Hematopoietic multipotent progenitor cell treated with erythropoietin and hydrocortisone succinate and interleukin-3 and kit ligand, for 6 days (in vitro differentiated cells): ENCODE measurements at places on chromosomes 7 and 10.

DNA sequence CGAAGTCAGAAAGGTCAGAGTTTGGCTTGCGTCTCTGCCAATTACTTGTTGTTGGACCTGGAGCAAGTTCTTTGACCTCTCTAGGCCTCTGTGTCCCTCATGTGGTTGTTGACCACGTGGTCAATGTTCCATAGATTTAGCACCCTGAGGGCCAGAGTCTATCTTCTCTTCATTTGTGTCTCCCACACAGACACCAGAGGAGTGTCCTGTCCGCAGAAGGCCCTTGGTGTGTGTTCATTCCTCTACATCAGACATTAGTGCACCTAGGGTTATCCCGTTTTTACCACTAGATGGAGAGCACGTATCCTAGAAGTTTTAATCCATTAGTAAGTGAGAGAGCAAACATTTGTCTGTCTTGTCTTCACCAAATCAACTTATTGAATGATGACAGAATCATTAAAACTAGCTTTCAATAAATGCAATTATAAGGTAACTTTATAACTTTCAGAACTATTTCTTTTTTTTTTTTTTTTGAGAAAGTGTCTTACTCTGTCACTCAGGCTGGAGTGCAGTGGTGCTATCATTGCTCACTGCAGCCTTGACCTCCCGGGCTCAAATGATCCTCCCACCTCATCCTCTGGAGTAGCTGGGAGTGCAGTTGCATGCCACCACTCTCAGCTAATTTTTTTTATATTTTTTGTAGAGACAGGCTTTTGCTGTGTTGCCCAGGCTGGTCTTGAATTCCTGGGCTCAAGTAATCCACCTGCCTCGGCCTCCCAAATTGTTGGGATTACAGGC, 122.5 kb upstream of the ANKRD1 start:
- DNase-seq: peak; percentile 39

DNA sequence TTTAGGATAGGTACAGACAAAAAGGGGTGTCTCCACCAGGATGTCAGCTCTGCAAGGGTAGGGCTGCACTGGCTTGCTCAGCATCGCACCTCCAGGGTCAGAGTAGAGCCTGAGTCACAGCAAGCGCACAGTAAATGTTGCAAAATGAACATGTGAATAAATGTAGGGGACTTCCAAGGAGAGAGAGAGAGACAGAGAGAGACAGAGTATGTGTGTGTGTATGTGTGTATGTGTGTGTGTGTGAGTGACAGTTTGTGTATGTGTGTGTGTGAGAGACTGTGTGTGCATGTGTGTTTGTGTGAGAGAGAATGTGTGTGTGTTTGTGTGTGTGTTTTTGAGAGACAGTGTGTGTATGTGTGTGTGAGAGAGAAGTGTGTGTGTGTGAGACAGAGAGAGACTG, 163.3 kb downstream of the RPS24 start:
- no peak for DNase-seq

- no peak for DNase-seq
Measured at GRCh38 chr10:3867454-3868270, 82.7 kb upstream of the KLF6 start.

- DNase-seq: peak; percentile 89
Measured at GRCh38 chr7:128427289-128427891, 17.6 kb upstream of the IMPDH1 start.

- DNase-seq: peak; percentile 84
Measured at GRCh38 chr10:30219971-30220751, 128.9 kb downstream of the MTPAP start.

DNA sequence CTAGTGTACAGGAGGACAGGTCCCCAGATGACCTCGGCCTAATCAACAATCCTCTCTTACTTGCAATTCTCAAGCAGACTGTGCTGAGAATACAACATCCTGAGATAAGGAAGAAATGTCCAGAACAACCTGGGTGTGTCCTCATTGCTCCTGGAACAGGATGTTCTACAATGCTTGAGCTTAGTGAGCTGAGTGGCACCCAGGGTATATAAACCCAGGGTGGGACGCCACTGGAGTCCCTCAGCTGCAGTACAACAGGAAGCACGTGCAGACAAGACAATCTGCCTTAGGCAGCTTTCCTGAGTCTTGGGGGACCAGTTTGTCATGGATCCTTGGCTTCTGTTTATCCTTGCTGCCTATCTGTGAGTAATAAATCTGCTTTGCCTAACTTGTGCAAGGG, 27.7 kb upstream of the SLC25A13 start:
- peak; percentile 11 for DNase-seq

- peak; percentile 52 for DNase-seq
Measured at GRCh38 chr10:69901628-69902505, 100.2 kb downstream of the COL13A1 start.

DNA sequence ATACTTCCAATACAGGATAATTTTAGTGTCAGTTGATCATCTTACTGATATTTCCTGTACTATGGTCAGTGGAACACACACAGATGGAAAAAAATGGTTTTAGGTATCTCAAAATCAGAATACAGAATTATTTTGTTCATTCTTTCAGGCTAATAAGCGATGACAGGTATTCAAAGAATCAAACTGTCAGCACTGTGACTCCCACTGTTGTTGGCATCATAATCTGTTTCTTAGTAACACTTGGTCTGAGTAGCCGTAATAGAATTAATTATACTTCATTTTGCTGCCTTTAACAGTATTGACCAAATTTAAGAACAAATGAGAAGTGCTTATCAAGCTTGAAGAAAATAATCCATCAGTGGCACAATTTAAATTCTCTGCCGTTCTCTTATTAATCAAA, 215.0 kb downstream of the SKAP2 start:
- no peak for DNase-seq

GRCh38 chr7:150999001-150999400, 8.2 kb downstream of the NOS3 start:
- DNase-seq: no peak

DNA sequence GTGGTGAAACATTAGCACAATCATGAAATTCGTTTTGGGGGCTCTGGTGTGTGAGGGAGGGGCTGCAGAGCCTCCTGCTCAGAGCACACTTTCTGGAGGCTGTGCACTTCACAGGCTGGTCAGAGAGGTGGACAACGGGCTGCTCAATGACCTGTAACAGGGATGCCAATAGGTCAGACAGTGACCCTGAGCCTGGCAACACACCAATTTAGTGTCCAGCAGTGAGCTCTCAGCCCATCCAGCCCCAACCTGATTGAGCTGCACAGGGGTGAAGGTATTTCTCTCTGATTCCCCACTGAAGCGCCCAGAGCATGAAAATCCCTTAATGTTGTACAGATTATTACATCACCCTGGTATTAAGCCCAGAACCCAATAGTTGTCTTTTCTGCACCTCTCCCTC, 191.3 kb upstream of the ZNF32 start:
- DNase-seq: no peak

- no peak for DNase-seq
Measured at GRCh38 chr7:70641882-70642281, 490.1 kb upstream of the GALNT17 start.

DNA sequence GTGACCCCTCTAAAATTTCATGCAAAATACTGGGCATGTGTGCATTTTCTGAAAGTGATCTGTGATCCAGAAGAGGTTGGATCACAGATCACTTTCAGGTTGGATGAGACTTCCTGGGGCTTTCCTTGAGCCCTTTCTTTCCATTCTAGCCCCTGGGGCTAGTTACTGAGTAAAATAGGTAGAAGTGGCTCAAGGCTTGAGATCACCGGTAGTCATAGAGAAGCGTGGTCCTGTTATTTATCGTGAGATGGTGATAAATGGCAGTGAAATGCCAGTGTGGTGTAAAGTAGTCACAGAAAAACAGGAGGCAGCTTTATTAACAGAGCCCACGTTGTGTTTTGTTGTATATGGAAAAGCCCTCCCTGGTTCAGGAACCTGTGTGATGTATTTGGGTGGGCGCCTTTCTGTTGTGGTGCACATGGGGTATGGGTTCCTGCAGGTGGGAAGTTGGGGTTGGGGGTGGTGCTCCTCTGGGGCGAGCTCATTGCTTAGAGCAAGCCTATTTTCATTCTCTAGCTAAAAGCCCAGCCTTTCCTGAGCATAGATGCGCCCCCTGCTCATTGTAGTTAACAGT, 34.0 kb upstream of the SH2D4B start:
- DNase-seq: no peak

- no peak for DNase-seq
Measured at GRCh38 chr10:123889821-123890220, 1.8 kb downstream of the CPXM2 start.

DNA sequence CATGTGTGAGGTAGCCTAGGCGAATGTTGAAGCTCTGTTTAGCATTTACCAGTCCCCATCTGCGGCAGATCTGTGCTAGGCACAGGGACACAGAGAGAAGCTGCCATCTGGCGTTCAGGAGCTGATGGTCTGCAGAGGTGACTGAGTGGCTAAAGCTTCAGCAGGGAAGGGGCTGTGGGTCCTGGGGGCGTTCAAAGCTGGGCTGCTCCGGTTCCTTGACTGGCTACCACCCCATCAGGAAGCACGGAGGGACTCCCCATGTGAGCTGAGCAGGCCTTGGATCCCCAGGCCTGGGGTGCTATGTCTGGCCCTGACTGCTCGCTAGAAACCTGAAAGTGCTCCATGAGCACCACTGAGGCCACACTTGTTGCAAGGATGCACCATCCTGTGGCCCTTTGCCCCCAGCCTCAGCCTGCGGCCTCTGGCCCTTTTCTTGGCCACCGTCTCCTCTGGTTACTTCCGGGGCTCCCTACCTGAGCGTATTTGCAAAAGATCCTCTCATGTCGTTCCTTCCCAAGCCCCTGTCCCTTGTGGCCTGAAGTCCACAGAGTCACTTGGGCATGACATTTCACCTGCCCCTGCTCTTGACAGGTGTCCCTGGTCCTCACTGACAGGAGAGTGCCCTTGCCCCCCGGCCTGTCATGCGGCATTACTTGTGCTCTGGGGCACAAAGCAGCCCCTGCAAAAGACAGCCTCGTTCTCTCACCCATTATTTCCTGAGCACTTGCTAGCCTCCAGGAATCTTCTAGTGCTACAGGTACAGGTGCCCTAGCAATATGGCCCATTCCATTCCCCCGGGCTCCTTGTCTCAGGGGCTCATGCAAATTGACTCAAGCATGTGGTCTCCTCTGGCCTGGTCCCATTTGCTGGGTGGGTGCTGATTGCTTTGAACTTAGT, 108.1 kb downstream of the GLRX3 start:
- no peak for DNase-seq

DNA sequence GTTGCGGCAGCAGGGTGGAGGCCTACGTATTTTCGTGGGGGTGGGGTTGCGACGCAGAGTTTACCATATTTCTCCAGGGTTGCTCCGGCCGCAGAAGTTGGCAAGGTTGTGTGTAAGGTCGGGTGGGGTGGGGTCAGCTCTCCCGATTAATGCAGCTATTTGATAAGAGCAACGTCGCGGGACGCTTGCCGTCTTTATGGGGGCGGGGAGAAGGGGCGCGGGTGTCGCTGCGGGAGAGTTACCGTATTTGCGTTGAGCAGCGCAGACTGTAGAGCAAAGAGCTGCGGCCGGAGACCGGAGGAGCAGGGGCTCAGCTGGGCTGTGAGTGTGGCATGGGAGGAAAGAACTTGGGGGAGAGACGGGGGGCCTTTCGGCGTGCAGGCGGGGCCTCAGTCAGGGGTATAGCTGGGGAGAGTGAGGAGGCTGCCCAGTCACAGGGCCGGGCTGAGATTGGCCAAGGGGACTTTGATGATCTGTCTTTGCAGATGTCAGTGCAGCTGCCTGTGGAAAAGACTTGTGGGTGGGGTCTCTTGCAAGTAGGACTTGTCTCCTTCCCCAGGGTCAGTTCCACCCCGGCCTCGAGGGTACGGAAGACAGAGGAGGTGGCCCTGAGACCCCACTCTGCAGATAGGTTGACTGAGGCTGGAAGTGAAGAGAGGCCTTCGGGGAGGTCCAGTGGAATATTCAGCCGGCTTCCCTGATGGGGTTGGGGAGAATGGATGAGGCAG, 26.6 kb downstream of the ZNF775 start:
- peak; percentile 93 for DNase-seq

GRCh38 chr7:44334734-44335097, 9.3 kb upstream of the CAMK2B start:
- DNase-seq: no peak

GRCh38 chr10:26857991-26858706, 2.6 kb downstream of the ABI1 start:
- peak; percentile 30 for DNase-seq

GRCh38 chr10:60130130-60130579, 223.8 kb upstream of the CCDC6 start:
- peak; percentile 12 for DNase-seq

GRCh38 chr7:51186531-51186930, 130.1 kb downstream of the COBL start:
- no peak for DNase-seq

DNA sequence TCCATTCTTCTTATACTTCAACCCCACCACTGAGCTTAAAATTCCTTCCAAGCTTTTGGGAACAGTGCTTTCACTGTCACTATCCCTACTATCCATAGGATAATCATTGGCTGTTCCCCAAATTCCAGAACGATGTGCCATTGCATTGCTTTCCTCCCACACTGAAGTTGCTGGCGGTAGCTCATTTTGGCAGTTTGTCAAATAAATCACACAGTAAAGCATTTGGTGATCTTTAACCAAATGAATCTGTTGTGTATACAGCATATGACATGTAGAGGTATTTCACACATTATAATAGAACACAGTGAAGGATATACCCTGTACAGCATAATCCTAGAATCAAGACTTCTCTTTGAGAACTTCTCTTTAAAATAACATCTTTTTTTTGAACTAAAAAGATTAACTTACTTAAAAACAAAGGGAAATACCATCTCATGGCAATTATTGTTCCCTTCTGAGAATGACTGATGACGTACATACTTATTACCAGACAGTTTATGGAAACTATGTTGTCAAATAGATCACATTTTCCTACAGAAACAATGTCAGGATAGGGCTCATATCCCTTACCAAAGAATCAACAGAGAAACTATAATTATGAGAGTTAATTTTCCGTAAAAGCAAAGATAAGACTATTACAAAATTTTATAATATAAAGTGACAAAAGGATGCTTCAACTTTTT, 93.6 kb downstream of the CTNNA3 start:
- no peak for DNase-seq

DNA sequence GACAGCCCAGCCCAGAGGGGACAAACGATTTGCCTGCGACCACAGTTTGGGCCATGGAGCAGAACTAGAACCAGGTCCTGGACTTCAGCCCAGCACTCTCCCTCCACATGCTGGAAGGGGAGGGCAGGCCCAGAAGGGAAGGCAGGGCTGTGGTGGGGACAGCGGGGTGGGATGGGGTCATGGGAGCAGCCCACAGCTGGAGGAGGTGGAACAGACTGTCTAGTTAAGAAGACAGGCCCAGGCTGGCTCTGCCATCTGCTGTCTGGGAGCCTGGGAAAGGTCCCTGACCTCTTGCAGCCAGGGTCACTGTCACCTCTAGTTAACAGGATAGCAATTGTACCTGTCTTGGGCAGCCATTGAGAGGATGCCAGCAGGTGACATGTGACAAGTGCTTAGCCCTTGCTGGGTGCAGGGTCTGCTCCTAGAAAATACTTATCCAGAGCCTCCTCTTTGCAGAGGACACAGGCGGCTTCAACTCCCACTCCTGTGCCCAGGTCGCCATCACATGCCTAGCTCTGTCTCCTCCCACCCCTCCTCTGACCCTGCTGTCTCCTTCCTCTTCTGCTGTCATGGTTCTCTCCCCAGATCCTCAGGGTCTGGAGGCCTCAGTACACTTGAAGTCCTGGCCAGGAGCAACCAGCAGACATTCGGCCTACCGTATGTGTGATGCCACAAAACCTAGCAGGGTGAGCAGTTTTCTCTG, 37.0 kb upstream of the CHST15 start:
- no peak for DNase-seq

GRCh38 chr7:82559193-82559805, 115.7 kb upstream of the CACNA2D1 start:
- no peak for DNase-seq

GRCh38 chr7:28678431-28678965, 266.2 kb downstream of the CREB5 start:
- no peak for DNase-seq
